ENCODE measurements at places on chromosomes 4 and X.

GRCh38 chr4:125045311-125045710 lies 269.4 kb upstream of the FAT4 start:
- DNase-seq, result no peak

DNA sequence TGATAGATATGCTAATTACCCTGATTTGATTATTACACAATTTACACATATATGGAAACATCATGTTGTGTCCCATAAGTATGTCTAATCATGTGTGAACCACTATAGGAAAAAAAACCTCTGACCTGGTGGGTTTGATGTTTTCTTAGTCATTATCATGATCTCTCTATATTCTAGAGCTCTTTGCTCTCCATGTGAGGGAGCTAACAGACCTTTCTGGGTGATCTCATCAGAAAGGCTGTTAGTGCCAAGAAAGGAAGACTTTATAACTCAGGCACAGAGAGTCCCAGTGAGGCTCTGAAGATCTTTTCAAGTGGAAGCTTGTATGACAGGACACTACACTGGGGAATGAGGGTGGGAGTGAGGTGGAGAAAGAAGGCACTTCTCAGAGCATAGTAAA lies 527.7 kb upstream of the MAGEB2 start:
- no peak for DNase-seq

GRCh38 chrX:154409222-154409871 lies at the start of gene DNASE1L1:
Gene DNASE1L1, minus strand, starts transcription at chrX:154409254. Its CDS starts 3,686 bp downstream, at chrX:154405568.
- DNase-seq, result no peak

DNA sequence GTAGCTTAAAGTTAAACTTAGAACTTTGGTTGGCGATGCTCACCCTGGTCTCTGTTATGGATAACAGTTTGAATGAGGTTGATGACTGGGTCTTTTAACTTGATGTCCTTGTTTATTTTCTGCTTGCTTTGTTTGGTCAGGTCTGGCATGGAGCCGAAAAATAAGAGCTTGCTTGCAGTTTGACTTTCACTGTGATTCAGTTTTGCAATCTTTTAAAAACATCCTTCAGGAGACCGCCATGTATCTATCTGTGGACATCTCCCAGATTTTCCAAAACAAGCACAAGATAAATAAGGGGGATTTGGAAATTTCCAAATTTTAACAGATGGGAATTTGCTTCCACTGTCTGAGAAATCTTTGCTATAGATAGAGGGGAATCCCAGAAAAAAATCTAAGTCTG lies 246.7 kb downstream of the PALLD start:
- DNase-seq, result no peak

DNA sequence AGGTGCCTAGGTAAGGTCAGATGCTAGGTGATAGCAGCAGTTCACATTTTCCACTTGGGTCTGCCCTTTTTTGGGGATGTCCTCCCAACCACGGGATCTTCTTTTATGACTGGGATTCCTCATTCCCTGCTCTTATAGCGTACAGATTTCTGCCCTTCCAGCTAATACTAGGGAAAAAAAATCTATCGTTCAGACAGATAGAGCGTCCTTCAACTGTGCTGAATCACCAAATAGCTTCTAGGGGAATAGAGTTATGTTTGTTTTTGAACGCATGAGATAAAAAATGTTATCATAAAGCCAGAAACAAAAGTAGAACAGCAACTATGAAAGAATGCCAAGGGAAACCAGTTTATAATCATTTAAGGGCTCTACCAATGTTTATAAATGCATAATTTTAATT lies 13.0 kb downstream of the RAP2C start:
- no peak for DNase-seq

DNA sequence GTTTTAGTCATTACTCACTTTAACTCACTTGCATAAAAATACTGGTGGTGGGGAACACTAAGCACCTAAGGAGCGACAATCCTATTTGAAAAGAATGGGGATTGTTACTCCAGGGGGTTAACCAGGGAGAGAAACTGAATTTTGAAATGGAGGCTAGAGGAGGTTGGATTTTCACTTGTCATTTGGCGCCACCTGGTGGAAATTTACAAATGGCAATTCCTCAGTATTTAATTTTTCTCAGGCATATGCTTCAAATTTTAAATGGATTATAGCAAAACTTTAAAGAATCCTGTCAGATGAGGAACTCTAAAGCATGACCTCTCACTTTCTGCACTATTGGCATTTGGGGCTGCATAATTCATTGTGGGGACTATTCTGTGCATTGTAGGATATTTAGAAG lies 2.7 kb upstream of the GEMIN8 start:
- peak; percentile 16 for DNase-seq

DNA sequence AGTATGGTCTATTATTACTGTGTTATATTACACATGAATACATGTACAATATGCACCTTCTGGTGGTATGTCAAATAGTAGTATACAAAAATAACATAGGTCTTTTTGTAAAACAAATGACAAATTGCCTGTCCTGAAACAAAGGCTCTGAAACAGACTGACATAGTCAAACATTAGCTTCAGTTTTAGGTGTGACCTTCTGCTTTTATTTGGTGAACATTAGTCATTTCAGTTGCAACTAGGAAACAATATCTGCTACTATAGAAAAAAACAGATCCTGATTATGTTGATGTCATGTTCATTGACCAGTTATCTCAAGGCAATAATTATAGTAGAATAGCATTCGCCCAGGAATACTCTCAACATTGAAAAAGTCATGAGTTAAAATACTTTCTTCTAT lies 123.0 kb downstream of the CHRNA9 start:
- DNase-seq, result no peak

All from NCI-H1694 treated with DMSO at 0.1 percent for 48 hours (cell line).